ENCODE measurements at places on chromosomes 6 and 20. TPM values are rescaled to one million over a fixed set of nuclear protein-coding genes. Genes with fewer than 3 reads are reported as not detected.

The BMP6 gene
- total RNA-seq, result 0.37 TPM

The PGBD1 gene
- 13.6 TPM for total RNA-seq

The KCNQ5 gene
- total RNA-seq, result 0.09 TPM

The PSMB9 gene
- not detected for total RNA-seq

The SLA2 gene
- 0.21 TPM for total RNA-seq

The DZANK1 gene
- total RNA-seq, result 5.3 TPM

The HSPA12B gene
- total RNA-seq, result 0.71 TPM

GRCh38 chr6:105994591-105995390, 91.3 kb upstream of the PRDM1 start:
- H3K27me3 ChIP-seq, result peaks cover 87% of the 10 kb centered on the region
- peaks cover 16% of the 10 kb centered on the region for H3K4me1 ChIP-seq
- H3K36me3 ChIP-seq, result no peaks in the 10 kb centered on the region
- no peak overlapping the region for H3K27ac ChIP-seq
- peak overlapping the region; percentile 50 for H3K4me3 ChIP-seq

DNA sequence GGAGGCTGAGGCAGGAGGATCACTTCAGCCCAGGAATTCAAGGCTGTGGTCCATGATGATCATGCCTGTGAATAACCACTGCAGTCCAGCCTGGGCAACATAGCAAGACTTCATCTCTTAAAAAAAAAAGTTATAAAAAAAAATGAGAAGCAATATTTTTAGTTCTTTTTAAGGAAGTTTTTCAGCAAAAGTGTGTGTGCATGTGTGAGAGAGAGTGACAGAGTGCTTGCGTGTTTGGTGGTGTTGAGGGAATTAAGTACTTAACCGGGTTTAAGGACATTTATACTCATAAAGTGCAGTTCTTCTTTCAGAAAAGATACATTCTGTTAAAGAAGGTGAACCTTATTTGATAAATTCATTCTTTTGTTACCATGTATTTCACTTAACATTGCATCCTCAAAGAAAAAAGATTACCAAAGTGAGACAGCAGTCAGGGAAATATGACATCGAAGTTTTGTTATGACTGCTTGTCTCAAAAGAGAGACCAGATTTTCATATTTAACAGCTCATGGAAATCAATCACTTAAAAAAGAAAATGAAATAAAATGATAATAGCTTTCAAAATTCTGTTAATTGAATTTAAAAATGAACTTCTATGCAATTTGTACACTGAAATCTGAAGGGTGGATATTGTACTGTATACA, 254.7 kb downstream of the ARHGAP18 start:
- H3K27me3 ChIP-seq, result no peaks in the 10 kb centered on the region
- no peaks in the 10 kb centered on the region for H3K36me3 ChIP-seq
- no peak for DNase-seq

DNA sequence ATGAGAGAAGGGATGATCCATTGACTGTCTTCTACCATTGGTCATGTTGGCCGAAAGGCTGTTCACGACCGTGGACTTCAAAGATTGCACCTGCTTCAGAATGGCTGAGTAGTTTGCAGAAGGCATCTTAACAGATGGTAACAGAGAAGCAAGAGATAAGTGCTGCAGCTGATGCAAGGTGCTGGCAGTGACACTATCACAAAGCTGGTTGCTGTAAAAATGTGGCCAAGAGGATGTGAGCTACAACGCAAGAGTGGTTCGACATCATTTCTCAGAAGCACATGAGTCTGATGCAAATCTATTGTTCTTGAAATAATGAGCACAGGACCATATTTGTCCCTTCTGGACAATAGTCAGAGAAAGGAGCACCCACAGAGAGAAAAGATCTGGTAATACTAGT, 27.0 kb upstream of the ANKEF1 start:
- H3K27me3 ChIP-seq, result no peaks in the 10 kb centered on the region
- no peaks in the 10 kb centered on the region for H3K36me3 ChIP-seq
- DNase-seq, result no peak
- H3K4me1 ChIP-seq, result no peaks in the 10 kb centered on the region
- H3K4me3 ChIP-seq, result no peak overlapping the region
- H3K27ac ChIP-seq, result no peak overlapping the region

- H3K27ac ChIP-seq, result no peak overlapping the region
- no peaks in the 10 kb centered on the region for H3K36me3 ChIP-seq
Observed at GRCh38 chr20:51098284-51098810, 75.4 kb upstream of the KCNG1 start.

GRCh38 chr6:159059141-159059540, 14.3 kb upstream of the TAGAP start:
- H3K27ac ChIP-seq, result no peak overlapping the region
- H3K27me3 ChIP-seq, result peaks cover 4% of the 10 kb centered on the region
- H3K36me3 ChIP-seq, result no peaks in the 10 kb centered on the region

- no peak overlapping the region for H3K4me3 ChIP-seq
- no peaks in the 10 kb centered on the region for H3K4me1 ChIP-seq
- H3K36me3 ChIP-seq, result no peaks in the 10 kb centered on the region
- no peaks in the 10 kb centered on the region for H3K27me3 ChIP-seq
- no peak for DNase-seq
Observed at GRCh38 chr6:40393641-40394040, 193.5 kb downstream of the LRFN2 start.

GRCh38 chr6:47631269-47631772, 67.1 kb upstream of the ADGRF4 start:
- DNase-seq, result peak; percentile 50
- peaks cover 10% of the 10 kb centered on the region for H3K4me1 ChIP-seq
- H3K36me3 ChIP-seq, result no peaks in the 10 kb centered on the region
- H3K27ac ChIP-seq, result no peak overlapping the region

- no peak for DNase-seq
- peaks cover 53% of the 10 kb centered on the region for H3K27me3 ChIP-seq
- H3K4me1 ChIP-seq, result peaks cover 7% of the 10 kb centered on the region
Observed at GRCh38 chr20:35601990-35602389, 13.6 kb upstream of the SPAG4 start.

DNA sequence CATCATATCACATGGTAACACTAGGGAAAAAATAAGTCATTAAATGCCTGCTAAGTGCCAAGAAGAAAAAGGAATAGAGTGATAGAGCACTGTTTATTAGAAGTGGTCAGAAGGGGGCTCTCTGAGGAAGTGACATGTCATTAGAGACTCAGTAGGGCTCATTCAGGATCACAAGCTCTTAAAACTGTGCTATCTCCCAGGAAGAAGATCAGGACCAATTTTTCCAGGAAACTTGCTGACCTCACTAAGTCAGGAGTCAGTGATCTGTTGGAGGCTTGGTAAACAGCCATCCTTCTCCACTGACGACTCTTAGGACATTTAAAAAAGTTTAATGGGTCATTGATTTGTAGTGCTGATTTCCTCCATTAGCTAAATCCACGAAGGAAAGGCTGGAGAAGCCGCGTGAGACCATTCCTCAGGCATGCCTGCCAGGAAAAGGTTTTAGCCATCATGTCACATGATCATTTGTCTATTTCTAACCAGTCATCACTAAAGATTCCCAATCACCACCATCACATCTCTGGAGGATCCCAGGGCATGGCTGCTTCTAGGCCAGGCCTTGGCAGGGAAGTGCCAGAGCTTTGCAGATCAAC, 5.9 kb upstream of the PTPN1 start:
- no peak for DNase-seq
- no peak overlapping the region for H3K27ac ChIP-seq
- H3K27me3 ChIP-seq, result no peaks in the 10 kb centered on the region
- no peak overlapping the region for H3K4me3 ChIP-seq
- peaks cover 1% of the 10 kb centered on the region for H3K4me1 ChIP-seq
- H3K36me3 ChIP-seq, result no peaks in the 10 kb centered on the region

DNA sequence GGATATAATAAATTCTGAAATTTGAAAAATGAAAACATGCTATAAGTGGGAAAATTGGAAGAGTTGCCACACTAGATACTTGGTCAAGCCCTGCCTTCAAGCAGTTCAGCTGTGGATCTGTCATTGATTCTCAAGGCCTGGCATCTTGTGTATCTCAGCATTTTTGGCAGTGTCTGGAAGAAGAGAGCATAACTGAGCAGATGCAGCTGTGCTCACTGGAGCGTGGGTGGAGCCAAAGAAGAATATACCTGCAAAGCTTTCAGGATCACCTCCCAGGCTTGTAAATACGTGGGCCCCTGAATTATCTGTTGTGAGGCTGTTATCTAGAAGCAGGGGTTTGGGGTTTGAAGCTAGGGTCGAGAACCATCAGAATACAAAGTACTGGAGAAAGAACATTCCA, 31.3 kb upstream of the CHD6 start:
- no peaks in the 10 kb centered on the region for H3K36me3 ChIP-seq
- peaks cover 13% of the 10 kb centered on the region for H3K4me1 ChIP-seq
- DNase-seq, result no peak

- H3K4me1 ChIP-seq, result no peaks in the 10 kb centered on the region
- H3K4me3 ChIP-seq, result no peak overlapping the region
- no peaks in the 10 kb centered on the region for H3K27me3 ChIP-seq
Observed at GRCh38 chr6:20906945-20907344, 372.7 kb downstream of the CDKAL1 start.

GRCh38 chr20:63128367-63128766, 87.6 kb downstream of the YTHDF1 start:
- peaks cover 11% of the 10 kb centered on the region for H3K27me3 ChIP-seq
- DNase-seq, result no peak
- H3K4me1 ChIP-seq, result peaks cover 4% of the 10 kb centered on the region
- H3K36me3 ChIP-seq, result no peaks in the 10 kb centered on the region
- H3K27ac ChIP-seq, result no peak overlapping the region

DNA sequence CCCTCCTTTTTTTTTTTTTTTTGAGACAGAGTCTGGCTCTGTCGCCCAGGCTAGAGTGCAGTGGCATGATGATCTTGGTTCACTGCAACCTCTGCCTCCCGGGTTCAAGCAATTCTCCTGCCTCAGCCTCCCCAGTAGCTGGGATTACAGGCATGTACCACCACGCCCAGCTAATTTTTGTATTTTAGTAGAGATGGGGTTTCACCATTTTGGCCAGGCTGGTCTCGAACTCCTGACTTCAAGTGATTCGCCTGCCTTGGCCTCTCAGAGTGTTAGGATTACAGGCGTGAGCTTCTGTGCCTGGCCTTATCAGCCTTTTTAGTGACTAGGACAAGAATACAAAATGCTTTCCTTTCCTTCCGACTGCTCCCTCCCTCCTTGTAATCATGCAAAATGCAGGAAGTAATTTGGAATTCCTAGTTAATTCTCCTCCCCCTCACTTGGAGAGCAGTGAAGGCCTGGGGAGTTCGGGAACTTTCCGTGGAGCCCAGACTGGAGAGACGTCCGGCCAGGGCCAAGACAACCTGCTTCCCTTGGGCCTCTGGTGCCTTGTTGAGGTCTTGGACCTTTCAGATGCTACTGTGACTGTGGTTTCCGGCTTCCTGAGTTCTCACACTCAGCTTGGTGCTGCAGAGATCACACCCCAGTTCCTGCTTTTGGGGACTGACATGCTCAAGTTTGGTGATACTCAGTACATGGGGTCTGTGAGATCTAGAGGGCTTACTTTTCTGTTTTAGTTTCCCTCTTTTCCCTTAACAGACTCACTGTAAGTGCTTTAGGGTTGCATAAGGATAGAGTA, 3.9 kb upstream of the PHF20 start:
- peak; percentile 11 for DNase-seq
- H3K4me3 ChIP-seq, result no peak overlapping the region
- no peak overlapping the region for H3K27ac ChIP-seq
- H3K36me3 ChIP-seq, result no peaks in the 10 kb centered on the region

DNA sequence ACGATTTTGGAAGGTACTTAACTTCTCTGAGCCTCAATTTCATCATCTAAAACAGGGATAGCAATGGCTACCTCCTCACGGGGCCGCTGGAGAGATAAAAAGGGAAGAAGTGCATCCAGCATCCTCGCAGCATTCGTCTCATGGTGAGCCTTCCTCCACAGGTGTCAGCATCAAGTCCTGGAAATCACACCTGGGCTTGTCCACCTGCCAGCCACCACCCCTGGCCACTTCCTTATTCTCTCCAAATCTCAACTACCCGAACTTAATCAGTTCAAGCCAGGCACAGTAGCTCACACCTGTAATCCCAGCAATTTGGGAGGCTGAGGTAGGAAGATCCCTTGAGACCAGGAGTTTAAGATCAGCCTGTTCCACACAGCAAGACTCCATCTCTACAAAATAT, 234.5 kb downstream of the LY86 start:
- H3K27me3 ChIP-seq, result no peaks in the 10 kb centered on the region
- DNase-seq, result no peak
- no peaks in the 10 kb centered on the region for H3K36me3 ChIP-seq
- H3K27ac ChIP-seq, result no peak overlapping the region
- H3K4me1 ChIP-seq, result peaks cover 33% of the 10 kb centered on the region

Data from neural progenitor cell (in vitro differentiated cells).